ENCODE measurements at places on chromosomes 5 and 9.
A peak's percentile ranks its signal among the peaks of the same experiment; 100 is the strongest.

- peak; percentile 13 for DNase-seq
Measured at GRCh38 chr9:91727316-91727861, 222.6 kb downstream of the ROR2 start.

- no peak for DNase-seq
Measured at GRCh38 chr5:105812304-105812703, 1858.4 kb downstream of the EFNA5 start.

GRCh38 chr9:103819936-103820335 is 274.2 kb upstream of the SMC2 start:
- DNase-seq: no peak

GRCh38 chr5:133289686-133290367 is 238.0 kb downstream of the HSPA4 start:
- no peak for DNase-seq

DNA sequence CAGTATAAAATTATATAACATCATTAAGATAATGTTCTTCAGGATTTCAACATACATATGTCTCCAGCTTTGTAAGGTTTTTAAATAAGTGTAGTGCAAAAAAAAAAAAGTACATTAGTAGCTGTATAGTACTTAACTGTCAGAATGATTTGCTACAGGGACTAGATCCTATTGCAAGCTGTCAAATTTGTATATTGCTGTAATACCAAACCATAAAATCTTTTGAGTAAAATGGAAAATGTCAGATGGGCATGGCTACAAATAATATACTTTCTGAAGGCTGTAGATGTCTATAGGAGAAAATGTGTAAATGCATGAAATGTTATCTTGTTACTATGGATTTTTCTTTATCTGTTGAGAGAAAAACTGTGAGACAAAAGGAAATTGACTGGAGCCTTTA is 298.5 kb downstream of the KDM4C start:
- DNase-seq: no peak

DNA sequence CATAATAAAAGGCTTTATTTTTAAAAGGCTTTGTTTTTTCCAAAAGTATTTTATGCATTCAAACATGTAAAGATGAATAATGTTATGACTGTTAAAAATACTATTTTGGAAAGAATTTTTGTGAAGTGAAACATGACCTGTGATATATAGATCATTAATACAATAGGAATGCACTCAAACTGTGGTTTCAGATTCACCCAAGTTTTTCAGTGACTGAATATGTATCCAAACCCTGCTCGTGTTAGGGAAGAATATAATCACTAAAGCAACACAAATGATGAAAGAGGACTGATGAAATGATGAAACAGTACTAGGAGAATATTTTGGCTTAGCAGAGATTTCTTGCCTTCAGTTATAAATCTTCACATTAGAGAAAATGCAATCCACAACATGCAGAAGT is 278.0 kb downstream of the ADAMTS6 start:
- DNase-seq: no peak
